ENCODE measurements at places on chromosomes 2 and 18.

DNA sequence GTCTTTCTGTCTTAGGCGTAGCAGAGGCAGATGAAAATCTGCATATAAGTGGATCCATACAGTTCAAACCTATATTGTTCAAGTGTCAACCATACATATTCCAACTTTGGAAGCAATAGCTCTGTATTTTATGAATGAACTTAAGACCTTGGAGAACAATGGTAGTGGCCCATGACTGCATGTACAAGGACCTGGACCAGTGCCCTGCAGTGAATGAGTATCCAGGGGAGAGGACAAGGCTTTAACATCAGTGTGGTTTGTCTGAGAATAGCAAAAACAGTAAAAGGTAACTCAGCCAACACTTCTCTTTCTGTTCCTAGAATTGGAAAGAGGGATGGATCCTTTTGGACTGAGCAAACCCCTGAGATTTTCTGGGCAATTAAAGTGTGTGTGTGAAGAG, 230.8 kb upstream of the LINC00305 start:
- DNase-seq, result no peak

GRCh38 chr2:99471654-99472599, 17.9 kb downstream of the REV1 start:
- DNase-seq, result no peak

DNA sequence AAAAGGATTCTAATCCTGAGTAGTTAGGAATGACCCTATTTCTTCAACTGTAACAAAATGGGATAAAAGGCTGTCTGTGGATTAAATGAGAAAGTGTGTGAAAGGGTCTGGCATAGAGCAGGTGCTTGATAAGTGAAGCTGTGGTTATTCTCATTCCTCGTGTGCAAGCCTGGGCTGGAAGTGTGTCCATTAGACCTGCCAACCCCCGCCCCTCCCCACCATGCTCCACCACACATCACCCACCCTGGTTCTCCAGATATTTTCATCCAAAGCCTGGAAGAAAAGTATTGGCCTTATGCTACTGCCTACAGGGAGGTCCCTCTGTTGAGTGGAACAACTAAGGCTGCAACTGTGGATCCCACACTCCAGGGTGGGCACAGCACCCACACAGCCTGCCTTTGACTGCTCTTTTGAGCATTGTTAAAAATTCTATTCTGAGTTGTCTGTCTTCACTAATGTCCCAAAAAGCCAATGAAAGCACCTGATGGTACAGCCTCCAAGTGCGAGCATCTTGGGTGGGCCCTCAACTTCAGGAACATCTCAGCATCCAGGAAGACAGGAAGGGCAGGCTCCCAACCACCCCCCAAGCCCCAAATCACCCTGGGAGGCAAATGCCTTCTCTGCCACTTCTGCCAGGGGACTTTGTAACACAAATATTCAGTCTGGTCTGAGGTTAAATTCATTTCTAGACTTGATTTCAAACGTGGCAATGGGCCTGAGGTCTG, 102.8 kb upstream of the PPP1CB start:
- DNase-seq, result no peak

GRCh38 chr18:2303517-2304238, 267.6 kb downstream of the METTL4 start:
- DNase-seq, result no peak

DNA sequence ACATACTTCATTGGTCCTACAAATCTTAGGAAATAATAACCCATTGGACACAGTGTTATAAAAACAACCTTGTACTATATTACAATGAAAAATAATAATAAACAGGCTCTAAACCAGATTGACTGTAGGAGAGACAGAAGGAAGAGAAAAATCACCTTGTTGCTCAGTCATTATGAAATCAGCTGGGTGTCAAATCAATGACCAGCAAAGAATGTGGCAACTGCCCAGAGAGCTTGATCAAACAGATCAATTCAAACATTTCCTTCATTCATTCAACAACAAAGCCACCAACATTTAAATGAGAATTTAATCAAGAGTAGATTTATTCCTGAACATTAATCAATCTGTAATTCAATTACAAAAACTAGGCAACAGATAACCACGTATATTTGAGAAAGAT, 671.9 kb upstream of the CHAC2 start:
- DNase-seq, result no peak

DNA sequence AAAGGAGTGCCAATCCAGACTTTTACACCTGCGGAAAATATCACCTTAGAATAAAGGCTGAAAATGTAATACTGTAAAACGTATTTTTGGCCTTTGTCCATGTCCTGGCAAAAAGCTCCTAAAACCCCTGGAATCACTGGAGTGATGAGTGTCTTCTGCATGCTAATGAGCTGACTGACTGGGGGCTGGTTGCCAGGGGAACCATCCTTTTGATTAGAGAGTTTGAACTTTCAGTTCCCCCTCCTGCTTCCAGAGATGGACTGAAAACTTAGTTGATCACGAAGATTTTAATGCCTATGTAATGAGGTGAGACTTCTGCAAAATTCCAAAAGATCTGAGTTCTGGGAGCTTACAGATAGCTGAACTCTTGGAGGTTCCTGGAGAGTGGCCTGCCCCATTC, 20.5 kb downstream of the PUM2 start:
- DNase-seq, result no peak

- DNase-seq, result no peak
Observed at GRCh38 chr2:233076749-233077148, 16.6 kb downstream of the INPP5D start.

DNA sequence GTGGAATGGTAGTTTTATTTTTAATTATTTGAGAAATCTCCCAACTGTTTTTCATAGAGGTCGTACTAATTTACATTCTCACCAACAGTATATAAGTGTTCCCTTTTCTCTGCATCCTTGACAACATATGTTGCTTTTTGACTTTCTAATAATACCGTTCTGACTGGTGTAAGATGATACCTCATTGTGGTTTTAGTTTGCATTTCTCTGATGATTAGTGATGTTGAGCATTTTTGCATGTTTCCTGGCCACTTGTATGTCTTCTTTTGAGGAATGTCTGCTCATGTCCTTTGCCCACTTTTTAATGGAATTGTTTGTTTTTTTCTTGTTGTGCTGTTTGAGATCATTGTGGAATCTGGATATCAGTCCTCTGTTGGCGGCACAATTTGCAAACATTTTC, 242.5 kb downstream of the ZNF521 start:
- no peak for DNase-seq

- DNase-seq, result no peak
Observed at GRCh38 chr2:8571792-8572499, 109.9 kb upstream of the ID2 start.

- no peak for DNase-seq
Observed at GRCh38 chr2:3465844-3466481, 53.4 kb downstream of the ADI1 start.

- DNase-seq, result no peak
Observed at GRCh38 chr2:144596073-144596871, 76.4 kb upstream of the ZEB2 start.

- no peak for DNase-seq
Observed at GRCh38 chr2:60885683-60886082, 4.3 kb downstream of the REL start.

DNA sequence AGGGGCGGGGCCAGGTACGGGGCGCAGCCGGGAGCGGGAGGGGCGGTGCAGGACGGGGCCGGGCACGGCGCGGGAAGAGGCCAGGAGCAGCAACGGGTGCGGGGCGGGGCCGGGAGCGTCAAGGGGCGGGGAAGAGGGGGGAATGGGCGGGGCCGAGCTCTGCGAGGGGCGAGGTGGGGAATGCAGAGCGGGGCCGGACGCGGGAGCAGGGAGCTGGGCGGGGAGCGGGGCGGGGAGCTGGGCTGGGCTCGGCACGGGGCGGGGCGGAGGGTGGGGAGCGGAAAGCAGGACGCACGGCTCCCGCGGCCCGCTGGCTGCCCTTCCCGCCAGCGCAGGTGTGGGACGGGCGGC, at the start of gene IMPA2:
TSS of gene IMPA2 (plus strand) at position 316 of the 351 bp plus-strand sequence. CDS start 163 bp downstream, outside the sequence.
- no peak for DNase-seq

DNA sequence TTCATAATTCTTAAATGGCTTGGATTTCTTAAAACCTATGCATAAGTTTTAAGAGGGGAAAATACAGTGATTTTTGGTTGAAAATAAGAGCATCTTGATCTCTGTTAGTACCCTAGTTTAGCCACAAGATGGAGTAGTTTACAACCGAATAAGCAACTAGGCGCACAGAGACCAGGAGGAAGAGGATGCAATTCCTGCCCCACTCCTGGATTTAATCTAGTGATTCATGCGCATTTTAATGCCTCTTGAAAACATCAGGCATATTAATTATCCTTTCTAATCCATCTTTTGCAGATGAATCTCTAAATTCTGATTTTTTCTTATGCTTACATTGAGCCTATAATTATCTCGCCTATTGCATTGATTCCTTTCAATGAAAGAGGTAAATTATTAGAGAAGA, 76.7 kb downstream of the MRPS9 start:
- peak; percentile 13 for DNase-seq

DNA sequence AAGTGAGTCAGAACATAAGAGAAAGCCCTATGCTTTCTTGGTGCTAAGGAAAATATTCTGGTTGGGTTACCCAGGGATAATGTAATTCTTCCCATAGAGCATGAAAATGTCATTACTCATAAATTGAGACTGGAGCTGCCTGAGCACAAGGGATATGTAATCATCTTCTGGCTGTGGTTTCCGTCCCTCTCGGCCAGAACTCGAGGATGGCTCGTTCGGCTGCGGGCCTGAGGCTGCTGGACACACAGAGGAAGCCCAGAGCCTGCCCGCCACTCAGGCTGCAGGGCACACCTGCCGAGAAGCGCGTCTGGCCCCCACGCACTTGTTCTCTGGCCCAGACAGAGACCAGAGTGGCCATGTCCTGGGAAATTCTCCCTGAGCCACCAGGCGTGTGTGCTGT, 104.9 kb downstream of the ASAP2 start:
- no peak for DNase-seq

DNA sequence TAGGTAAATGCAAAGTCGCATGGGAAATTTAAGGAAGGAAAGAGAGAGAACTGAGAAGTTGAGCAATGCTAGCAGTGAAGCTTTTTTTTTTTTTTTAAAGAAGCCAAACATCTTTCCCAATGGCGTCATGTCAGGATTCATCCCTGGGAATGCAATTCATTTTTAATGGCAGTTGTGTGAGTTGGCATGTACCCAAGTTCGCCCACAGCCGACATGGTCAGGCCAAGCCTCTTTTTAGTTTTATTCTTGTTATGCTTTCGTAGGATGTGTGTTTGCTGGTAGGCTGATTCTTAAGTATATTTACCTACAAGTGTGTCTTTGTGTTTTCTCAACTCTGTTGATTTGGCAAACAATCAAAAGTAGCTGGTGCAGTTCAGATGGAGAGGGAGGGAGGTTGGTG, 127.6 kb upstream of the ITGA6 start:
- no peak for DNase-seq

- no peak for DNase-seq
Observed at GRCh38 chr2:226211439-226211838, 588.2 kb downstream of the IRS1 start.

DNA sequence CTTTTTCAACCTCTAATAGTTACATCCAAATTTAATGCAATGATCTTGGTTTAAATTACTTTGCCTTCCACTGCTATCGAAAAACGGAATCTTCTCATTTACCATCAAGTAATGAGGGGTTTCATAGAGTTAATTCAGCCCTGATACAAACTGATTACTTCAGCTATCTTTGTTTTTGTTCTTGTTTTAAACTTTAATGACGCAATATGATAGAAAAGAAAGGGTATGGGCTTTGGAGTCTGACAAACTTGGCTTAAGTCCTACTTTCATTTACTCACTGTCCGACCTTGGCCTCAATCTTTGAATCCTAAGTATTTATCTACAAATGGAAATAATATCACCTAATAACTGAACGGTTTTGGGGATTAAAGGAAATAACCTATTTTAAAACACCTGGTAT, 16.1 kb downstream of the ADAM17 start:
- no peak for DNase-seq

GRCh38 chr2:1476617-1477195, 63.4 kb downstream of the TPO start:
- DNase-seq, result no peak

DNA sequence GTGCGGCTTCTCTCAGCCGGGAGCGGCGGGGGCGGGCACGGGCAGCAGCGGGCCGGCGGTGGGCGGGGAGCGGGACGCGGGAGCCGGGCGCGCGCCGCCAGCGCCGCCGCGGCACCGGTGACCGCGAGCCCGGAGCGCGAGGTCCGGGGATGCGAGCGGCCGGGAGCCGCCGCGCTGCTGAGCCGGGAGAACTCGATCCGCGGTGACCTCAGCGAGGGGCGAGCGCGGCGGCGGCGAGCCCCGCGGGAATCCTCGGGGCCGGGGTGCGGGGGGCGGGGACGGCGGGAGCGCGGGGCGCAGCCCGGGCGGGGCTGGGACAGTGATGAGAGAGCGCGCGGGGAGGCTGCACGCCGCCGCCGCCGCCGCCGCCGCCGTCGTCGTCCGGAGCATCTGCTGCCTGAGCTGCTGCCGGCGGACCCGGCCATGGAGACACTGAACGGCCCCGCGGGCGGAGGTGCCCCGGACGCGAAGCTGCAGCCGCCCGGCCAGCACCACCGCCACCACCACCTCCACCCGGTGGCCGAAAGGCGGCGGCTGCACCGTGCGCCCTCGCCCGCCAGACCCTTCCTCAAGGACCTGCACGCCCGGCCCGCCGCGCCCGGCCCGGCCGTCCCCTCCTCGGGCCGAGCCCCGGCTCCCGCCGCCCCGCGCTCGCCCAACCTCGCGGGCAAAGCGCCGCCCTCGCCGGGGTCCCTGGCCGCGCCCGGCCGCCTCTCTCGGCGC, at the start of gene MTCL1:
TSS of gene MTCL1 (plus strand) at position 319 of the 723 bp plus-strand sequence. CDS start at position 424, 105 bp downstream.
- DNase-seq, result no peak

GRCh38 chr18:13382366-13382953, 163.9 kb downstream of the LDLRAD4 start:
- DNase-seq, result peak; percentile 77

- DNase-seq, result no peak
Observed at GRCh38 chr2:26035090-26035743, 1.3 kb downstream of the RAB10 start.

- peak; percentile 40 for DNase-seq
Observed at GRCh38 chr2:46134531-46135227, 162.5 kb upstream of the EPAS1 start.

DNA sequence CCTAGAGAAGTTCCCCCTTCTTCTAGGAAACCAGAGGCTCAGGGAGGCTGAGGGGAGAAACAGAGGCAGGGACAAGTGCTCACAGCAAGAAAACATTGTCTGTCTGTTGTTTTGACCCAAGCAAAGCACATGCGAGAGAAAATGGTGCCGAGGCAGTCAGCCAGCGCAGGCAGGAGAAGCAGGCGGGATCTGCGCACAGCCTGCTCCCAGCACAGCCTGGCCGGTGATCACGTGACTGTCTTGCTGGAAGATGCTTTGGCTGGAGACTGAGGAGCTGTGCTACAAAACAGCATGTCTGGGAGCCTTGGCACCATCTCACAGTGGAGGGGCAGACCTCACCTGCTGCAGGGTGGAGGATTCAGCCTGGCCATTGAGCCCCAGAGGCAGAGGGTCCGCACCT, 93.7 kb upstream of the MYCN start:
- DNase-seq, result no peak

DNA sequence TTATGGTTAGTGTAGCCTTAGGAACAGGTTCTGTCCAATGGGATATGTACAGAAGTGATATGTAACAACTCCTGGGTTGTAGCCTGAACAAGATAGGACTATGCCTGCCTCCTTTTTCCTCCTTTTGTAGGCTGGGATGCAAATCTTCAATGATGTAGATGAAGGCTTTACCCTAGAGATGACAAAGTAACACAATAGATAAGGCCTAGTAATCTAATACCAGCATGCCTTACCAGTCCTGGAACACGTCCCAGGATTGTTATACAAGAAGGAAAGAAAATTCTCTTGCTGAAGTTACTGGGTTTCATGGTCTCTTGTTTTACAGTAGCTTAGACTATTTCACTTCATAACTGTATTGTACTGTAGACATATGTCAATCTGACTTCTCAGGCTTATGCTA, 192.1 kb downstream of the OTX1 start:
- no peak for DNase-seq
